KBM-7 (cell line): ENCODE measurements at places on chromosomes 6 and 20.

- no peak for DNase-seq
These were observed 59.6 kb downstream of the C6orf118 start for GRCh38 chr6:165249808-165250207.

- DNase-seq, result no peak
These were observed 44.2 kb downstream of the SNAI1 start for GRCh38 chr20:50026746-50027575.

DNA sequence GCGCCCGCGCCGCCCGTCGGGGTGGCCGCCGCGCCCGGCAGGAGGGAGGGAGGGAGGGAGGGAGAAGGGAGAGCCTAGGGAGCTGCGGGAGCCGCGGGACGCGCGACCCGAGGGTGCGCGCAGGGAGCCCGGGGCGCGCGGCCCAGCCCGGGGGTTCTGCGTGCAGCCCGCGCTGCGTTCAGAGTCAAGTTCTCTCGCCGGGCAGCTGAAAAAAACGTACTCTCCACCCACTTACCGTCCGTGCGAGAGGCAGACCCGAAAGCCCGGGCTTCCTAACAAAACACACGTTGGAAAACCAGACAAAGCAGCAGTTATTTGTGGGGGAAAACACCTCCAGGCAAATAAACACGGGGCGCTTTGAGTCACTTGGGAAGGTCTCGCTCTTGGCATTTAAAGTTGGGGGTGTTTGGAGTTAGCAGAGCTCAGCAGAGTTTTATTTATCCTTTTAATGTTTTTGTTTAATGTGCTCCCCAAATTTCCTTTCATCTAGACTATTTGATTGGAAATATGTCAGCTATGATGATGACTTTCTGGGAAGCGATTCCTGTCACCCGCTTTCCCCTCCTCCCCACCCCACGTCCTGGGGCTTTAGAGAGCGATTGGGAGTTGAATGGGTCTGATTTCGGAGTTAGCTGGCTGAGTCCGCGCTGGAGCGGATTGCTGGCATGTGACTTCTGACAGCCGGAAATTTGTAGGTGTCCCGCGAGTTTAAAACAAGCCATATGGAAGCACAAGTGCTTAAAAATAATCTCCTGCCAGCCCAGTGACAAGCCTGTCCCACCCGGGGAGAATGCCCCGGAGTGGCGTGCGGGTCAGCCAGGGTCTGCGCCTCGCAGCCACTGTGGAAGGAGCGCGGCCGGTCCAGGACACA is 1.1 kb downstream of the ESR1 start:
- DNase-seq, result no peak

DNA sequence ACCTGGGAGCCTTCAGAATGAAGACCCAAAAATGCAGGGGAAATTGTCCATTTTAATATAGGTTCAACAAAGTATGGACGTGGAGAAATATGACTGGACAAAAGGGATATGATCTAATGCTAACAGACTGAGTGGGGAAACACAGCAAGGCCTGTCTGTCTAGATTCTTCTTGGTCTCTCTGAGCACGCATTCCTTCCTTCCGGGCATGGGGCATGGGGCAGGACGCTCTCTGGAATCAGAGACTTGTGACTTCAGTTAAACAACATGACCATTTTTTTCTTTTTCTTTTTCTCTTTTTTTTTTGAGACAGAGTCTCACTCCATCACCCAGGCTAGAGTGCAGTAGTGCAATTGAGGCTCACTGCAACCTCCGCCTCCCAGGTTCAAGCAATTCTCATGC is 31.9 kb downstream of the ZBTB2 start:
- DNase-seq, result no peak

GRCh38 chr6:96563853-96564252 is 925 bp downstream of the FHL5 start:
- no peak for DNase-seq

DNA sequence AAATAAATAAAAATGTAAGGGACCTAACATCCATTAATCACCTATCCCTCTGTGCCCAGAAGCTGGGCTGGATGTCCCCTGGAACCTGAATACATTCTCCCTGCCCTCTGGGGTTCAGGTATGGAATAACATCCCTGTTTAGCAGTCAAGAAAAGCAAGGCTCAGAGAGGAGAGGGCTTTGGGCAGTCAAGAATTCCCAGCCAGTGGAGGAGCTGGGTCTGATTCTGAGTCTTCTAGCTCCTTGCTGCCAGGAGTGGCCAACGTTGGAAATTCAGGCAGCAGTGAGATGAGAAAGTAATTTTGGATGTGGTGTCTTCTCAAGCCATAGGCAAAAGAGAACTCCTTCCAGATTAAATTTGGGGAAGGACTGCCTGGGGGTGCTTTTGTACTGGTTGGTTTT is 42.6 kb upstream of the ZNFX1 start:
- DNase-seq, result peak; percentile 36

- no peak for DNase-seq
These were observed 6.5 kb upstream of the NPBWR2 start for GRCh38 chr20:64113796-64114355.

DNA sequence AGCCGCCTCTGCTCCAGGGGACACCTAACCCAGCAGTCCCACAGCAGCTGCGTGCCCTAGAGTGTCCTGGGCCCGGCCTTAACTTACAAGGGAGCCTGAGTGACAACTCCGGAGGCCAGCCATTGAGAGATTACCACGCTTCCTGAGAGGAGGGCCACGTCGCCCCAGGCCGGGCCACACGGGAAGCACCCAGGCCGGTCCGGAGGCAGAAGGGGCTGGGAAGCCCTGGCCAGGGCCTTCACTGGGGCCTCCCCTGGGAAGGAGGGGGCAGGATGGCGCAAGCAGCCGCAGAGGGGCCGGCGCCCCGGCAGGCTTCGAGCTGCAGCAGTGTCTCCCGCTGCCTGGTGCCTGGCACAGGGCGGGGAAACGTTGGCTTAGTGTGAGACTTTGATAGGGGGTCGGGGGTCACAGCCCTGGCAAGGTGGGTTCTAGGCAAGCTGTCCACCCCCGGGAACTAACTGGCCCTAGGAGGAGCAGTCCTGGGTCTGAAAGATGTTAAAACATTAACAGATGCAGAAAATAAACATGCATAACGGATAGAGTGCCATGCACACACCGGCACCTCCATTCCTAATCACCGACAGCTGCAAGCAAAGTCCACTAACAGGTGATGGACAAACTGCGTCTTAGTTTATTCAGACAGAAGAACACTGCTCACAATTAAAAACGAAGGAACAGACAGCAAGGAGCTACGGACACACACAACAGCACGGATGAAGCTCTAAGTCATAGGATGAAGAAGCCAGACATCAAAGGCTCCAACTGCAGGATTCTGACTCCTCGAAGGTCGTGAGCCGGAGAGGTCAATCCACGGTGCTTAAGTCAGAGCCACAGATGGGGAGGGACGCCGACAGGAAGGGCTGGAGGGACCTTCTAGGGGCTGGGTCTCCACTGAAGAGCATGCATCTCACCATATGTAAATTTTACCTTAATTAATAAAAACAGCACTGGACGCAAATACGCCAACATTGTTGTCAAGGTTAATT is 17.4 kb downstream of the CHRNA4 start:
- no peak for DNase-seq

DNA sequence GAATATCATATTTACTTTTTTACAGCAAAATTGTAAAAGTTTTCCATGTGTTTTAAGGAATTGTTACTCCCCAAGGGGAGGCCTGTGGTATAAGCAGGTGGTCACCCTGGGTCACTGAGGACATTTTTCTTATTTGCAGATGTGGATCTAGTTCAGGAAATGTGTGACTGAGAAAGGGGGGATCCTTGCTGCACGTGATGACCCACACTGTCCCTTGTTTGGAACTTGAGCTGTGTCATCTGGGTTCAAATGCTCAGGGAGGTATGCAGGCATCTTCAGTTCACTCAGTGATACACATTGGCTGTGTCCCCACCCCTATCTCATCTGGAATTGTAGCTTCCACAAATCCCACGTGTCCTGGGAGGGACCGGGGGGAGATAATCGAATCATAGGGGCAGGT is 431.9 kb upstream of the CDH4 start:
- DNase-seq, result no peak

DNA sequence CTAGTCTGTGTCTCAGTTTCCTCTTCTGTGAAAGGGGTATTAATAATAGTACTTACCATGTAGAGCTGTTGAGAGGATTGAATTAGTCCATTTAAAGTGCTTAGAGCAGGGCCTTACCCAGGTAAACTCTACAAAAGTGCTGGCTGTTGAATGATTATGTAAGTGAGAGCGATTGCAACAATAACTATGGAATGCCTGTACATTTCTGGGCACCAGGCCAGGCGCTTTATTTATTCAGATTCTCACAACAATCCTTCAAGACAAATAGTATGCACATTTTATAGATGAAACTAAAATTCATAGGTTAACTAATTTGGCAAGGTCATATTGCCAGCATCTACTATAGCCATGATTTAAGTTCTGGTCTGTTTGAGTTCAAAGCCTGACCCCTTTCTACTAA is 78.3 kb upstream of the MMS22L start:
- DNase-seq, result no peak

GRCh38 chr6:6543181-6543879 is 45.2 kb upstream of the LY86 start:
- peak; percentile 85 for DNase-seq

- DNase-seq, result no peak
These were observed 603.7 kb upstream of the PTCHD4 start for GRCh38 chr6:48714699-48715098.

DNA sequence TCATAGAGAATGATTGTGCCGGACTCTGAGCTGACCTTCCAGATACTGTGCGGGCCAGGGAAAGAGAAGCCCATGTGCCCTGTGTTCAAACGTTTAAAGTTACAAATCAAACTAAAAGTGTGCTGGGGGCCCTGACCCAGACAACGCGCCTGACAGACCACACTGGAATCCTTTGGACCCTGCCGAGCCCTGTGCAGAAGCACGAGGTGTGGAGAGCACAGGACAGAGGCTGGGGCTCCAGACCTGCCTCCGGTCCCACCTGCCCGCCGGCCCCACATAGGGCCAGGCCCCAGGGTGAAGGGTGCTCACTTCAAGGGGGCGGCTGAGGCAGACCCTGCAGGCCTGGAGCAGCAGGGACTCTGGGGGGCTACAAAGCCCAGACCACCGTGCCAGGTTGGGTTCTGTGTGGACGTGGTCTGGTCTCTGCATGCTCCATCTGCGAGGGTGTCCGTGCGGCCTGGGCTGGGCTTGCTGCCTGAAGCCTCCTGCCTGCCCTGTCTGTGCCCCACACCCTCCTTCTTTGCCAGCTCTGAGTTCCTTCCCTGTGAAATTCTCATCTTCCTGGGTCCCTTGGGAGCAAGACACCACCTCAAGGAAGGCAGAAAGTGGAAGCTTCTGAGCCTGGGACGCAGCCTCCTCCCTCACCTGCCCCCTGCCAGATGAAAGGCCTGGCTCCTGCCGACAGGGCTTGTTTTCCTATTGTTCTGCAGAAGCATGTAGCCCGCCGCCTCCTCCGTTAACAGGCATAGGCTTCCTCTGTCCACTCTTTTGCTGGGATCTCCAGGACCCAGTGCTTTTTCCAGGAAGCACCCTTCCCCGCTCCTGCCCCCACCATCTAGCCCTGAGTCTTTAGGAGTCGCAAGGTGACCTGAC is 186.2 kb downstream of the ERMARD start:
- no peak for DNase-seq

GRCh38 chr6:159876242-159876641 is 14.5 kb upstream of the MAS1 start:
- no peak for DNase-seq

- no peak for DNase-seq
These were observed 60.5 kb upstream of the EXOC2 start for GRCh38 chr6:753486-753885.

DNA sequence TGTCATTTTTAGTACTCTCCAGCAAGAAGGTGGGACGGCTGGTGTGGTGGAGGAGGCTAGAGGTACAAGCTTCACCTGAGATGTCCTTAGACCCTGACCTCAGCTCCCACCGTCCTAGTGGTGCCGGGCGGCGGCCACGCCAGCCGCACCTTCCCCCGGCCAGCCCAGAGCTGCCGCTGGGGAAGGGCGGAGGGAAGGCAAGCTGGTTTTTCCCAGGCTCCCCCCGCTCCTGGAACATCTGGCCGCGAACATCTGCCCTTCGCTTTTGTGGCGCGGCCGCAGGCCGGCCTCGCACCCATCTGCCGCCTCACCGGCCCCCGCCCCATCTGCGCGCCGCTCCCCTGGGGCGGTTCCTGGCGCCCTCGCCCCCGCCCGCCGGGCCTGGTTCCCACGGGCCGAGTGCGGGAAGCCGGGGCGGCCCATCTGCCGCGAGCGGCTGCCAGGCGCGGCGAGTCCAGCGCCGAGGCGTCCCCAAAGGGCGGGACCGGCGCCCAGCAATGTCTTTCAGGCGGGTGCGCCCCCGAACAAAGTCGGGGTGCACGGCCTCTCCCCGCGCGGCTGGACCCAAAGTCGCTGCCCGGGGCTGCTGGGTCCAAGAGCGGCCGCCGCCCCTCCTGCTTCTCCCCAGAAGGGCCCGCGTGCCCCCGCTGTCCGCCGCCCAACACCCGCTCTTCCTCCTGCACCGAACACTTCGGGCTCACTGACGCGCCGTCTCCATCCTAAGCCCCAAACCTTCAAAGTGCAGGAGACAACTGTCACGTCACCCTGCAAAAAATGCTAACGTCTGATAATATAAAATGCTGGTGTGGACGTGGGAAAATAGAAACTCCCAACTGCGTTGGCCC is 17.3 kb upstream of the ID1 start:
- DNase-seq, result no peak

GRCh38 chr6:130037207-130037811 is 18.9 kb downstream of the L3MBTL3 start:
- peak; percentile 47 for DNase-seq

GRCh38 chr6:167957626-167958025 is 39.8 kb upstream of the KIF25 start:
- DNase-seq, result no peak

- DNase-seq, result no peak
These were observed 1180.0 kb upstream of the CITED2 start for GRCh38 chr6:140554421-140554820.

DNA sequence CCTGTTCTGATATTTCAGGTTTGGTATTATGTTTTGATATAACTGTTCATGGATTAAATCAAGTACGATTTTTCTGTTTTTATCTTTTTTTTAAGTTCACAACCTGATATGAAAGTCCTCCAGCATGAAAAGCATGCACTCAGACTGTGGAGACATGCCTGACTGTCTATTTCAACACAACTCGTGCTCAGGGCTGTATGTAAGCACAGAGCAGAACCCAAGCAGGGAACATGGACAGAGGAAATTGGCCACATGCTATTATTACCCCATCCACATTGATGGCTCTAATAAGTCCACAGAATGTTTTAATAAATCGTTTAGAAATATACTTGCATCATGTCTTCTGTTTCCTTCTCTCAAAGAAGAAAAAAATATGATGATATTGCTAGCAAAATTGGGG is 730.4 kb downstream of the C6orf118 start:
- no peak for DNase-seq
